ENCODE measurements at places on chromosomes 4 and X.

DNA sequence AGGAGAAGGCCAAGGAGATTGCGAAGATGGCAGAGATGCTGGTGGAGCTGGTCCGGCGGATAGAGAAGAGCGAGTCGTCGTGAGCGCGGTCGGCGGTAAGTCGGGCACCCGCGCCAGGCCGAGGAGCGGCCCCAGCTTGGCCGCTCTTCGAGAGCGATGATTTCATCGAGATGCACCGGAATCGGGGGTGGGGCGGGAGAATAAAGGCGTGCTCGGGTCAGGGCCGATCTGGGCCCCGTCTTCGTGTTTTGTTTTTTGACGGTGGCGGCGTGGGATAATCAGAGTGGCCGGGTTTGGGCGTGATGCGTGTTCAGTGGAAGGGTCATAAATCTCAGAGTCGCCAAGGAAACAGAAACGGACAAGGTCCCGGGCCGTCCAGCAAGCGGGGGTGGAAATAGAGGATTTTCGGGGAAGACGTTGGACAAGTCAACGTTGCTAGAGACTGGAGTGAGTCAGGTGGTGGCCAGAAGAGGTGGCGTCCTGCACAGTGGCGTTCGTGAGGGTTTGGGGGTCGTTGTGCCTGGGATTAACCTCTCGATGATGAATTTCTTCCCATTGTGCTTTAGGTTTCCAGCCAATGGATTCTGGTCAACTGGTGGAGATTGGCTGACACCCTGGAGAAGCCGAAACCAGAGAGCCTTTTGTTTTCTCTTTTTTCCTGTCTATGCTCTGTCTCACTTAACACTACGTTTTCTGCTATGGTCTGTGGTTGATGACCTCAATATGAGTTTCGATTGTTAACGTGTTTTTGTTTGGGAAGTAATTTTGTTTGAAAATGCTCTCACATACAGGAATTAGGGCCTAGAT, 882 bp downstream of the MRFAP1 start:
- ATAC-seq: peak; percentile 62

- no peak for ATAC-seq
Observed at GRCh38 chrX:14729058-14729457, 143.8 kb downstream of the FANCB start.

- peak; percentile 70 for ATAC-seq
Observed at GRCh38 chr4:24488399-24489164, 95.8 kb downstream of the DHX15 start.

DNA sequence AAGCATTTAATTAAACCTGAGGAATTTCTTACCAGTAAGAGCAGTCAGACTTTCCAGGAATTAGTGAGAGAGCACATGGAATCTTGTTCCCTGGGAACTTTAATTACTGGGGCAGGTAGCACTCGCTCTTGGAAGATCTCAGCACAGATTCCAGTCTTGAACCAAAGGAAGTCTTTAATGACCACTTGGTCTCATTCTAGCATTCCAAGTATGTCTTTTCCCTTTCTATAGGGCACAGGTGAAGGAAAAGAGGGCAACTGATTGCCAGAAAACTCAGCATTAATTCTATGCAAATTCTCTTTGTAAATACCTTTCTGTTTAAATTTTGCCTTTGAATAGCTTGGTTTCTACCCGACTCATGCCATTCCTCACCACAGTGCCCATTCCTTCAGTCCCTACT, 236.6 kb downstream of the LDB2 start:
- ATAC-seq: no peak

GRCh38 chrX:51496501-51497291, at the start of gene NUDT11:
TSS of gene NUDT11 (minus strand) at chrX:51496592. CDS start at chrX:51496444, 148 bp downstream.
- peak; percentile 91 for ATAC-seq

DNA sequence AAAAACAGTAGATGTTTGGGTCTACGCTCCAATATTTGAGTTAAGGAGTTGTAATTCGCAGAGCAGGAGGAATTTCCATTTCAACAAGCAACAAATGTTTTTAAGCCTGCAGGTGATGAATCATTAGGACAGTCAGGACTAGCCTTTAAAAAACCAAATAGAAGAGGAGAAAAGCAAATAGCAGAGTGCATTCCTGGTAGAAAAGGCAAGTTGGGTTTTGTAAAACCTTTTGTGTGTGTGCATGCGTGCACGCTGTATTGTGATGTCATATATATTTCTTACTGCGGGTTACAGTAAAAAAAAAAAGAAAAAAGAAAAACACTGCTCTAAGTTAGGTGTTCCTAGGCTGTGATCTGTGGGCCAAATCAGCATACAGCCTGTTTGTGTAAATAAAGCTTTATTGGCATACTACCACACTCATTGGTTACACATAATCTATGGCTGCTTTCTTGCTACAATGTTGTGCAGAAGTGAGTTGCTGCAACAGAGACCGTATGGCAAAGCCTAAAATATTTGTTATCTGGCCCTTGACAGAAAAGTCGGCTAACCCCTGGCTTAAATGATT, 135.6 kb downstream of the MID1 start:
- no peak for ATAC-seq

DNA sequence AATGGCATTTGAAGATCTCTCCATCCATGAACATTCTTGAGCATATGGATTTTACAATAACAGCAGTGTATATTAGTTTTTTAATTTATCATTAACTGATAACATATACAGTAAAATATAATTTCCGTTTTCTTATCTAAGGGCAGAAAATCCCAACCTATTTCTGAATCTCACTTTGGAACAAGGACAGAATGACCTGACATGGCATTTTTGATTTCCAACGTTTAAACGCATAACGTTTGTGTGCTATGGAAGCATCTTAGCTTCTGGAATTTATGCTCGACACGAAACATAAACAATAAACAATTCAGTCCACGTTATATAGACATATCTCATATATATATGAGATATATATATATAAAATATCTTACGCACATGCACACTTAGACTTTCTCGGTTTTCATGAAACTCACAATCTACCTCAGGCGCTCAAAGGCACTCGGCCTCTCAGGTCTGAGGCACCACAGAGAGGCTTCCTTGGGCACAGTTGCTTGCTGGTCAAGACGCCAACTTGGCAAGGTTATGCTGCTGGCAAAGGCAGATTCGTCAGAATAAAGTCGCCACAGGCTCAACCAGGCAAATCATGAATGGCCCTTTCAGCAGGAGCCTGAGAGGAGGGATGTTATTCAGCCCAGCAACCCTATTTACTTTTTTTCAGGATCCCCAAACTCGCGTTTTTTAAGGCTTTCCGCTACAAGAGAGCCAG, 1.0 kb upstream of the UGT8 start:
- ATAC-seq: no peak

GRCh38 chrX:56782352-56782751, 53.3 kb downstream of the NBDY start:
- ATAC-seq: no peak

GRCh38 chr4:121784975-121785374, 16.1 kb upstream of the EXOSC9 start:
- peak; percentile 94 for ATAC-seq

DNA sequence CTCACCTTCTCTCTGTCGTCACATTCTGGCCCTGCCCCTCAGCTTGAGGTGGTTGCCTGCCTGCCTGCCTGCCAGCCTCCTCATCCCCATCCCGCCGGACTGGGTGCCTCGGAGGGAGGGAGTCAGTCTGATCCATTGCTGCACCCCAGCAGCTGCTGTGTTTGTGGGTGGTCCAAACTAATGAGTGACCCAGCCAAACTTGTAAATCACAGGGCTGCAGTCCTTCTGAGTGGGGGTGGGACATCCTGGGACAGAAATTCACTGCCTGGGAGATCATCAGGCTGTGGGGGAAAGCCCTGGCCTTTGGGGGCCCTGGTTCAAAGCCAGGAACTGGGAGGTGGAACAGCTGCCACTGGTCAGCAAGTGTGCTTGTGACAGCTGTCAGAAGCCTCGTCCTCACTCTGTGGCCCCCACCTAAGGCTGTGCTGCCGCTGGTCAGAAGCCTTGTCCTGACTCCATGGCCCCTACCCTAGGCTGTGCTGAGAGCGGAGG, 5.6 kb downstream of the GPR78 start:
- ATAC-seq: no peak

DNA sequence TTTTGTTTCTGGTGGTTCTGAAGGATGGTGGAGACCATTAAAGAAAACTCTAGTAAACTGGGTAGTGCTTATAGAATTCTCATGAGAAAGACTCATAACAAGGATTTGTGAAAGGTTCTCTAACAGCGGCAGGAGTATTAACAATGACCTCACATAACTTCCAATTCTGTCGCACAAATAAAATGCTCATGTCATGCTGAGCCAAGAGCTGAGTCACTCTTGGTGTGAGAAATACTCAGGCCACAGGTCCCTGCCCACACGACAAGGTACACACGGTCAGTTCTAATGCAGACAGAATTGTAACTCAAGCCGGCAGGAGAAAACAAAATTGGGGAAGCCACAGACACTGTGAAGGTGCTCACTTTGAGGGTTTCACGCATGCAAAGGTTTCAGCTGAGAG, 34.4 kb upstream of the C4orf50 start:
- ATAC-seq: no peak

- no peak for ATAC-seq
Observed at GRCh38 chrX:53456254-53456653, 22.1 kb upstream of the HSD17B10 start.

DNA sequence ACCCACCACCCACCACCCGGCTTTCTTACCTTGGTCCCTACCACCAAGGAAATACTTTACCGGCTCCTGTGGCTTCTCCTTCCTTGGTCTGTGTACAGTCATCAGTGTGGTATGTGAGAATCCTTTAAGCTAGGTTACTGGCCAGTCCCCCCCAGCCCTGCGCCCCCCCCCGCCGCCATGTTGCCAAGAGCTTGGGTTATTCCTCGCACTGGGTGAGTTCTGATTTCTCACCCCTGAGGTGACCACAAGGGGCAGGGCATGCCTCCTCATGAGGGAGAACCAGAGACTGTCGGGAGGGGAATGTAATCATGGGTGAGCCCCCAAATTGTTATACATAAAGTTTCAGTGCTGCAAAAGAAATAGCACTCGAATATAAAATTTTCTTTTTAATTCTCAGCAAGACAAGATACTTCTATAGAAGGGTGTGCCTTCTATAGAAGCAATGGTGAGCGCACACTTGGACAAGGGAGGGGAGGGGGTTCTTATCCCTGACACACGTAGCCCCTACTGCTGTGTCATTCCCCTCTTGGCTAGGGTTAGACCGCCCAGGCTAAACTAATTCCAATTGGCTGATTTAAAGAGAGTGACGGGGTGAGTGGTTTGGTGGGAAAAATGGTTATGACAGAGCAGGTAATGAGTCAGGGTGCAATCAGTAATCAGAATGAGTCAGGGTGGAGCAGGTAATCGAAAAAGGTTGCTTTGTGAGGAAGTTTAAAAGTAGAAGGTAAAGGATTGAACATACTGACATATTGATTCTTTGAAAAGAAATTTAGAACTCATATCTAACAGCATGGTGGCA, 133.2 kb downstream of the KDM6A start:
- no peak for ATAC-seq

- no peak for ATAC-seq
Observed at GRCh38 chrX:123399709-123400108, 215.6 kb downstream of the GRIA3 start.

- no peak for ATAC-seq
Observed at GRCh38 chrX:103441878-103442535, 65.7 kb downstream of the BEX3 start.

GRCh38 chr4:76630741-76631140, 195.7 kb downstream of the SHROOM3 start:
- no peak for ATAC-seq

DNA sequence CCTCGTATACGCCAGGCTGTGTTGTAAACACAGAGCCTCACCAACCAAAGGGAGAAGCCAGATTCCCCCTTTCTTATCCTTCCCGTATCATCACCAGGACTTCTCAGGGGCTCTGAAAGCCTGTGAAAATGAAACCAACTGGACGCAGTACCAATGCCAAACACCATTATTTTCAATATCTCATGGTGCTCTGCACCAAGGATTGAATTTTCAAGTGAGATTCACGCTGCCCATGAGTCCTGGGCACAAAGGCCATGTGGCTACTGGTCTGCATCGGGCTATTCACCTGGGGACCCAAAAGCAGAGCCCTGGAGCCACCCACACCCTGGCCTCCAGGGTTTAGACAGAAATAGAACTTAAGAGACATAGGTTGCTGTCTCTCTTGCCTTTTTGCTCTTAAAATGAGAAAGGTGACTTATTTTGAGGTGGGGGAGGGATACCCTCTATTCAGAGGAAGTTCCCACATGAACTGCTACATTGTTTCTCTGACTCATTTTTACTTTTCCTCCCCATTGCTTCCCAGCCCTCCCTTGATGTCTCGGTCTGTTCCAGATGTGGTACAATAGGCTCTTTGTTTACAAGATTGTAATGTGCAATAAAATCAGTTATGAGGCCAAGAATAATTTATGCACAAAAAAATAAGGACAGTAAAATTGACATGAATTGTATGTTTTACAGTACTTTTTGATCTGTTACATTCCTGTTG, 55.4 kb downstream of the MAML3 start:
- peak; percentile 21 for ATAC-seq

DNA sequence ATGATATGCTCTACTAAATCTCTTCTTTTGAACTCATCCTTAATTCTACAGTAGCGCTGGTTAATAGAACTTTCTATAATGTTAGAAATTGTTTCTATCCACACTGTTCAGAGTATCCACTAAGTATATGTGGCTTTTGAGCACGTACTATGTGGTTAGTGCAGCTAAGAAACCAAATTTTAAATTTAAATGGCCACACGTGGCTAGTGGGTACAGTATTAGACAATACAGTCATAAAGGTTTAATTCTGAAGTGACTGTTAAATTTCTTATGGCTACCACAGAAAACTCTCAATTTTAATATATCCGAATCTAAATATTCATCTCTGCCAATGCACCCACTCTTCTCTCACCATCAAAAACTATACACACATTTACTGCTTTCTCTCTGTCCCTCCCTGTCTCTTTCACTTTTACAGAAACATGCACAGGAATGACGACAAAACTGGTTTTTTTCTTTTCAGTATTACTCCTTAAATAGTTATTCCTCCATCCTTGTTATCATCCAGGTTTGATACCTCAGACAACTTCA, 583.9 kb downstream of the KCTD8 start:
- ATAC-seq: no peak

DNA sequence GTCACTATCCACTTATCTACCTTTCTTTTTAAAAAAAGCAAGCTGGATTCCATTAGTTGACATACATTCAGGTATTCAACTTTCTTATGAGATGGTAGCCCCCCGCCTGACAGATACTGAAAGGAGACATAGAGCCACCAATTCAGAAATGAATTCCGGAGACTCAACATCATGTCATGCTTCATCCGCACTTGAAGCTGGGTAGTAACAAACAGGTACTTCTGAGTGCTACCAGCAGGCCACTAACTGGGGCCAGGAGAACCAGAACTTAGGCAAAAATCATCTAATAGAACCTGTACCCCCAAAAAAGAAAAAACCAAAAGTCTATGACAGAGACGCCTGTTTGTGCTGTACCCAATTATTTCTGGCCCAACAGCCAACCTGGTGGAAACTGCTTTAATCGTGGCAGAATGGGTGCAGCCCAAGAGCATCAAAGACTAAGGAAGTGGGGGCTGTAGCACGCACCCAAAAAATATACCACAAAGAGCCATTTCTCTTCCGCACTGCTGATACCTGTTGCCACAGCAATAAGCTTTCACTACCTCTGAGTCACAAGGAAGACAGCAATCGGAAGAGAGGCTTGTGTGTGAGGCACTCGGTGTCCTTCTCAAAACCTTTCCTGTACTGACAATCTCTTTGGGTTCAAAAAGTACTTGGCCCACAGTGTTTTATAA, 84.8 kb downstream of the AFAP1 start:
- no peak for ATAC-seq

- ATAC-seq: no peak
Observed at GRCh38 chr4:1295405-1296055, 5.8 kb downstream of the MAEA start.

Data from motor neuron (in vitro differentiated cells).